Urinary bladder (tissue), 4 donors: ENCODE measurements at places on chromosomes 7 and 10. TPM values are rescaled to one million over a fixed set of nuclear protein-coding genes. Genes with fewer than 3 reads are reported as not detected.
A peak's percentile ranks its signal among the peaks of the same experiment; 100 is the strongest.

DNA sequence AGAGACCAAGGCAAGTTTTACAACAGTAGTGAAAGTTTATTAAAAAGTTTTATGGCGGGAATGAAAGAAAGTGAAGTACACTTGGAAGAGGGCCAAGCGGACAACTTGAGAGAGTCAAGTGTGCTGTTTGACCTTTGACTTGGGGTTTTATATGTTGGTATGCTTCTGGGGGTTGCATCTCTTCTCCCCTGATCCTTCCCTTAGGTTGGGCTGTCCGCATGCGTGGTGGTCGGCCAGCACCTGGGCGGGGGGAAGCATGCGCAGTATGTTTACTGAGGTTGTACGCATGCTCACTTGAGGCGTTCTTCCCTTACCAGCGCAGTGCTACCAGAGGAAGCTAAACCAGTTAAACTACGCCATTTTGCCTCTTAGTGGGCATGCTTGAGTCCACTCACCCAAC is 31.9 kb downstream of the NUP42 start:
- no peak for DNase-seq

GRCh38 chr10:72329290-72330068 is 25.2 kb downstream of the DNAJB12 start:
- no peak for DNase-seq

DNA sequence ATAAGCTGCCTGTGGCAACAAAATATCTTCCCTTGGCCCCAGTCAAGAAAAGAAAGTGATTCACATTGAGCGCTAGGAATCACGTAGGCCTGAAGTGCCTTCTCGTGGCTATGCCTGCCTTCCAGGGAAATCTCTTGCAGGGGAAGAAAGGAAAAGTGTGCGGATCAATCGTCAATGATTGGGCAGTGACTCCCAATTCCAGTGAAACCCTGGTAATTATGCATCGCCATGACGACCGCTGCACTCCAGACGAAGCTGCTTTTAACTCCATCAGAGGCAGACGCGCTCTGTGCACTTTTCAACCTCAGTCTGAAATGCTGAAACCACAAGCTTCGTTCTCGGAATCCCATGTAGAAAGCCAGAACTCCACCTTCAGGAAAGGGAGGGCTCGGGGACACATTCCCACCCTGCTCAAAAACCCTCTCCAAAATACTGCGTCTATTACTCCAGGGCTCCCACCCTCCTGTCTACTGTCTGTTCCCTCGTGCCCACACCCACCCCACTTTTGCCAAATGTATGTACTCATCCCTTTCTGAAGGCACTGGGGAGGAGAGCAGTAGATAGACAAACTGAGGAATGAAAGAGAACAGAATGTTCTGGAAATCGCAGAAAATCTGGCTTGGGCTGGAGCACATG is 24.2 kb upstream of the PRKAG2 start:
- no peak for DNase-seq

GRCh38 chr7:100520138-100520537 is 18.9 kb upstream of the AGFG2 start:
- DNase-seq, result no peak

- peak; percentile 49 for DNase-seq
Measured at GRCh38 chr7:91940171-91940570, 491 bp upstream of the AKAP9 start.

The CLRN3 gene
- polyA plus RNA-seq, result not detected

DNA sequence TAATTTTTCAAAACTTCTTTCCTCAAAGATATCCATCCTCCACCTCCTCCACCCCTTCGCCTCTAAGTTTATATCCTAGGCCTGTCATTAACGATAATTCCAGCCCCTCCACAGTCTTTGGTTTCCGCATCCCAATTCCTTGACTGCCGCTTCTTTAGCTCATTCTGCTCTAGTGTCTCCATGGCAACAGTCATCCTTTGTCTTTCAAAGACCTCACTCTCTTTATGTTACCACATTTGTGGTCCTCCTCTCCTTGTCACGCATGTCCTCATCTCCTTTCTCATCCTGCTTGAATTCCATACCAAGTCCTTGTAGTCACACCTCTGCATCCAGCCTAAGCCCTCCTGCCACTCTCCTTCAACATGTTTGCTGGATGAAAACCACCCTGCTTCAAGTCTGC is 511.2 kb upstream of the KLF6 start:
- DNase-seq, result no peak

DNA sequence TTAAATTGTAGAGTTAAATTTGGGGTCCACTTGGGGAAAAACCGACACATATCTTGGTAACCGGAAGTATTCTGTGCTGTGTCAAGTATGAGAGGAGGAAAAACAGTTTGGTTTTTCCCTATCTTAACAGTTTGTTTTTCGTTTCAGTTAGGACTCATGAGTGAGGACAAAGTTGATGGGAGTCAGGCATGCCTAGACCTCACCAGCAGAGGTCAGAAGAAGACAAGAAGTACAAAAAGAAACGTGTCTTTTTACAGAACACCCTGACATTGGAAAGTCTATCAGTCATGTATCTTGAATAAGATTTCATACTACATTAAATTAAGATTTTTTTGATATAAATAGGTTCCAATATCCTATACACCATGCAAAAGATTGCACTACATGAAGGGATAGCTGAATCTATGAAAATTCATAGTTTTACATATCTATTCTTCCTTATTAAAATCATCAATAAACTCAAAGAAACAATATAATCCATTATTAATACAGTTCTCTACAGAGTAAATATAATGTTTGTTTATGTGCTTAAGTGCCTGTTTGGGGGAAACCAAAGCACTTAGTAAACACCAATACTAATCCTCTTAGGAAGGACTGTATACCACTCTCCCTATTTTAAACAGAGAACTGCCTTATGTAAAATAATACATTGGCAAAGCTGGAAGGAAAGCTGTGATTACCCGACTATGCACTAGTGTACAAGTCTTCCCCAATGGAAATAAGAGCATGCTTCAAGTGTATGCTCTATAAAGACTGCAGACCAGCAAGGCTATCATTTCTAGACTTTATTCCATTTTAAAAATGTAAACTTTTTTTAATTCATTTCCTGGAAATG is 95.6 kb downstream of the USP6NL start:
- DNase-seq, result peak; percentile 25

DNA sequence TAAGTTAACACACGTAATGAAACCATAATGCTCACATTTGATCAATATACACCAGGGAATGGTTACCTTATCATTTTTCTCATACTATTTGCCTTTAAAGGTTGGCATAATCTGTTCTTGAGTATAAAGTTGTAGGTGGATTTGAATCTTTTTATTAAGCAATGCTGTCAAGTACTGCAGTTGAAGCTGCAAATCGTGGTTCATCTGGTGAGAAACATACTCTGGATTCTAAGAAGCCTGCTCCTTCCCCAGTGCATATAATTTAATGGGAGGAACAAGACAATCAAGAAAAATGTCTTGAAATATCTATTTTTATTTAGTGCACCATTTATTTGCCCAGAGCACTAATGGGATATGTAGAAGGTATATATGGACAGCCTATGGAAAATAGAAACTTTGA is 68.7 kb upstream of the DLX6 start:
- DNase-seq, result no peak

DNA sequence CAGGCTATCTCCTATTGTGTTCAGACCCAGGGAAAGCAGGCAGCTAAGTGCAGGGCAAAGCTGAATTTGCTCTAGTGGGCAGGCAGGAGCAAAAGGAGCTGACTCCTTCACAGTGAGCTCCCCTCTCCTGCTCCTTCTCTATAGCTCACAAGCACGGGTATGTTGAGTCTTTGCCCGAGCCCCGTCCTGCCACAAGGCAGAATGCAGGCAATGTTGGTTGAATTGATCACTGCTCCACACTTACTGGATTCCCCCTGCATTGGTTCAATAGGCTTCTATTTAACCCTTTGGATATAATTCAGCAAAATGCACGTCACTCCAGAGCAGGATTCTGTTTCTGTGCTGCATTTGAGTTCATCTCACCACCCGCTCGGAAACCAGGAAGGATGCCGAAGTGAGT is 16.2 kb upstream of the C10orf90 start:
- no peak for DNase-seq

The RBP4 gene
- polyA plus RNA-seq, result 40.6 TPM

DNA sequence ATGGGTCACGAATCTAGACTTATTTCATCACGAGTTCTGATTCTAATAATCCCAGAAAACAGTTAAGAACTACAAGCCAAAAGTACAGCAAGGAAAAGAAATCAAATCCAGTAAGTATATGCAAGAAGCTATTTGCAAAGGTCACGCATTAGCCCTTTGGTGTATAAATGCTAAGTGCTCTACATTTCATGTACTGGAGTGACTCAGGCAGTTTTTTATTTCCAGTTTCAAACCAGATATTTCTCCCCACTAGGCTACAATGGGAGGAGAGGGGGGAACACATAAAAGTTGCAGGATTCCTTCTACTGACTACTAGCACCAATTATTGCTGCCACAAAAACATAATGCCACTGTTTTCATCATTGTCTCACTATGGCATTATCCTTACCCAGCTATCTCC is 148.0 kb downstream of the NRCAM start:
- DNase-seq, result no peak

The PPP1R9A gene
- polyA plus RNA-seq, result 3.5 TPM

DNA sequence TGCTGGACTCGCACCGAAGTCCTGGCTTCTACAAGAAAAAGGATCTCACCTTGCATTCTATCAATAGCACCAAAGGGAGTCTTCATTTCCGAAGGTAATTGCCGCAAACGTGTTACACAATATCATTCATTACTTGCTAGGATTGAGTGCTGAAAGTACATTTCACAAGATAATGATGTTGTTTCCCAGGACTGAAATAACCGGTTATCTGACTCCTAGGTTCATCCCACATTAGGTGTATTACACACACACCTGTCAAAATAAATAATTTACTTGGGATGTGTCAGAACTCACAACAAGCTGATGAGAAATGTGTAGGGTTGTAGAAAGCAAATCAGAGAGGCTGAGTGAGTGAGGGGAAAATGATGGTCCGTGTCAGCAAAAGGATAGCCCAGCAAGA is 219.4 kb upstream of the RHOBTB1 start:
- DNase-seq, result no peak
